NCI-H526 (cell line): ENCODE measurements at places on chromosomes 7 and 10.

- DNase-seq, result peak; percentile 19
These were observed 299.5 kb downstream of the ELMO1 start for GRCh38 chr7:37149051-37149772.

DNA sequence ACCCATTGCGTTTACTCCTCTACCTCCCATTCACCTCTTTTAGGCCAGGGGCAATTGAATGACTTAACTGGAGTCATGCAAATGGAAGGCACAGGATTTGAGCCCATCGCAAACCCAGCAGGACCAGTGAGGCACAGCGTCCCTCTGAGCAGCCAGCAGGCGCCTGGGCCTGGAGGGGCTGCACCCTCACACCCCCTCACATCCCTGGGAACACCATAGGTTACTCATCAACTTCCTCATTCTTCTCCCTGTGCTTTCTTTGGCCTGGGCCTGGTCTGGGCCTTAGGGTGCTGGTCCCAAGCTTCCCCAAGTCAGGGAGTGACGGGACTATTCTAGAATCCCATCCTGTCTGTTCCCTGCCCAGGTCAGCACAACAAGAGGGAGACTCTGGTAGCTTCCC, 169.4 kb upstream of the EEPD1 start:
- DNase-seq, result no peak

DNA sequence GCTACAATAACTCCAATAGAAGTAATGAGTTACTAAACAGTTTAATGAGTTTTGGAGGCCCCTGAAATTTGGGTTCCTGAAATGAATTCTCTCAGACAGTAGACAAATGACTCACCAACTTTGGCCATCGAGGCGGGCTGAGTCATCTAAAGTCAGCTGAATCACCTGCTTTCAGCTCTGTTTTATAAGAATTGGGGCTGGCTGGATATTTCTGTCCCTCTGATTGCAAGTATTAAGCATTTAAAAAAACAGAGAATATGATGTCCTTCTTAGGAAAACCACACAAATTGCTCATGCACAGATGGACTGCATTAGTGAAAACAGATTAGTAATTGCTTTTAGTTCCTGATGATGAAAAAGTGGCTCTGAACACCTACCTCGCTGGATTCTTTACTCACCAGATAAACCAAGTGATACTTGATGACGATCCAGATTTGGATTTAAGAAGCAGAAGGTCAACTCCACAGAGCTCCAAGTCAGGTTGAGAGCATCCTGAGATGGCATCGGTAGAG, 59.1 kb downstream of the ZNF365 start:
- no peak for DNase-seq

GRCh38 chr7:33039257-33039902, 23.2 kb downstream of the NT5C3A start:
- no peak for DNase-seq

DNA sequence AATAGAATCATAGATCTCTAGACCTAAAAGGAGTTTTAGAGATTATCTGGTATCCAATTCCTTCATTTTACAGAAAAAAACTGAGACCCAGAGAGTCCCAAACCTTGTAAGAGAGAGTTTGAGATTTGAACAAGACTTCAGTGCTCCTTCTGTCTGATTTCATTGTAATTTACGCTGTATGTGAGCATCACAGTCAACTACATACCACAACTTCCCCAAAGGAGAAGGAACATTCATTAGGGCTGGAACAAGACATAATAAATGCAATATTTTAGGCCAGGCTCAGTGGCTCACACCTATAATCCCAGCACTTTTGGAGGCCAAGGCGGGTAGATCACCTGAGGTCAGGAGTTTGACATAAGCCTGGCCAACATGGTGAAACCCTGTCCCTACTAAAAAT, 17.3 kb upstream of the PRKAR2B start:
- DNase-seq, result no peak

GRCh38 chr7:16421333-16422102, at the start of gene CRPPA:
TSS of gene CRPPA (minus strand) at chr7:16421538. CDS start at chr7:16421322, 216 bp downstream.
- DNase-seq, result peak; percentile 68

DNA sequence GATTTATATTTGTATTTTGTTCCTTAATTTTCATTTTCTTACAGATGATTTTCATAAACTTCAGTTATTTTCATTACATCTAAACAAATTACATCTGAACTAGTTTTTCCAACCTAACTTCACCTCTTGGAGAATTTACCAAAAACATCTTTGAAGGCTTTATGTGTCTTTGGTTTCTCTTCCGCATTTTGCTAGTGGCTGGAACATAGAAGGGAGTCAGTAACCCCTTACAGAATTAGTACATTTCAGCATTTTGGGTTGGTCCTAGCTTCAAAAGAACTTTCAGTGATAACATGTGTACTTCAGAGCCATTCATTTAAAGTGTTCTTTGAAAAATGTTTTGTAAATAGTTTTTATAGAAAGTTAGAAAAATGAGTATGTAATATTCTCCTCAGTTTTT, 169.8 kb upstream of the MTPN start:
- DNase-seq, result no peak

GRCh38 chr10:28481968-28482367, 51.0 kb upstream of the WAC start:
- no peak for DNase-seq

- no peak for DNase-seq
These were observed 34.1 kb upstream of the MALRD1 start for GRCh38 chr10:19014498-19014897.

DNA sequence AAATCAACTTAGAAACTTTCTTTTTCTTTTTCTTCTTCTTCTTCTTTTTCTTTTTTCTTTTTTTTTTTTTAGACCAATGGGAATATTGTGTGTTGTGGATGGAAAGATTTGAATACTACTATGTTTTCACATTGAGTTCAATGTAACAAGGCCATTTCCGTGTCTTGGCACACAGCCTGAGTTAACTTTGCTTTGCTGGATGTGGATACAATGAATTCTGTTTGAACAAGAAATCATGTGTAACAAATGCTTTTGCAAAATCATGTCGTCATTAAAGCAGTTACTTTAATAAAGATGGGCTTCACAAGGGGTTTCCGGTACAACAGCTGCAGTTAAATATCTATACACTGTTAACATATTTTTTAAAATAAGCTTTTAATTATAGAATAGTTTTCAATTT, 13.5 kb upstream of the ENTPD1 start:
- no peak for DNase-seq

DNA sequence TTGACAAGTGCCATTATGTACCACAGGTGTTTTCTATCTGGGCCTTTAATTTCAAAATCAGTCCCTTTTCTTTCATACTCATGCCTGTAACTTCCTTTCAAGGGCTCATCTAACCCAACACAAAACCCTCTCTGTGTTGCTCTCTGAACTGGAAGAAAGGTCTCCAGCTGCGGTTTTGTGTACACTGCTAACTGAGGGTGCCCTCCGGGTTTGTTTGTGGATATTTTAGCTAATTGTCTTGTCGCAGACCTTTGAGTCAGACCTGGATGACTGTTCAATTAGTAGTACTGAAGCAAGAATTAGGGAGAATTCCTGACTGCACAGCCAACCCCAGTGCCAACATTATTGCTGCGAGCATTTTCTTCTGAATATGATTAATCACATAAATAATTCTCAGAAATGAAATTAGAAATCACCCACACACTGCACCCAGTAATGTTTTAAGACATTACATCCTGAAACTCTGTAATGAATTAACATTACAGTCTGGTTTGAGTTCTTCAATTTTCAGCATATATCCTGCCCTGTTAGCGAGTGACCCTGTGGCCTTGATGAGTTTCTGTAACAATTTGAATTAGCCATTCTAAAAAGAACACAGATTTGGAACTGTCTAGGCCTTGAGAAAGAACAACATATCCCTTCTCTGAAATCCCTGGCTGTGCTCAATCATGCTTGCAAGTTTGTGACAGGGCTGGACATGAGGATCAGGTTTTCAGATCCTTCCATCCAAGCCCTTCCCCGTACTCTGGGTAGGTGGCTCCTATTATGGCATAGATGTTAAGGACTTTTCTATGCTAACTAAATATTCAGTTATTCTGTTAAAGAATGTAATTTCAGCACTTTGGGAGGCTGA, 460.1 kb downstream of the PLXDC2 start:
- DNase-seq, result peak; percentile 30

GRCh38 chr7:101586078-101586905, 42.8 kb downstream of the MYL10 start:
- DNase-seq, result peak; percentile 54

DNA sequence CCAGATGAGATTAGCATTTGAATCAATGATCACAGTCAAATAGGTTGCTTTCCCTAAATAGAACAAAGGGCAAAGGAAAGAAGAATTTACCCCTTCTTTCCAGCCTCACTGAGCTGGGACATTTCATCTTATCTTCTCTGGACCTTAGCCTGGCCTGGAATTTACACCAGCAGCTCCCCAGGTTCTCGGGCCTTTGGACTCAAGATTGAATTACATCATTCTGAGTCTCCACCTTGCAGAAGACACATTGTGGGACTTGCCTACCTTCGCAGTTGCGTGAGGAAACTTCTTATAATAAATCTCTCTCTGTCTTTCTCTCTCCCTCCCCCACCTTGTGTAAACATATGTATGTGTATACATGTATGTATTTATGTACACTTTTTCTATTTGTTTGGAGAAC, 732.4 kb downstream of the IPMK start:
- DNase-seq, result no peak

- DNase-seq, result no peak
These were observed 125.8 kb downstream of the BMPER start for GRCh38 chr7:34031156-34031555.

- DNase-seq, result no peak
These were observed 26.4 kb downstream of the GLUD1 start for GRCh38 chr10:87068281-87068680.

DNA sequence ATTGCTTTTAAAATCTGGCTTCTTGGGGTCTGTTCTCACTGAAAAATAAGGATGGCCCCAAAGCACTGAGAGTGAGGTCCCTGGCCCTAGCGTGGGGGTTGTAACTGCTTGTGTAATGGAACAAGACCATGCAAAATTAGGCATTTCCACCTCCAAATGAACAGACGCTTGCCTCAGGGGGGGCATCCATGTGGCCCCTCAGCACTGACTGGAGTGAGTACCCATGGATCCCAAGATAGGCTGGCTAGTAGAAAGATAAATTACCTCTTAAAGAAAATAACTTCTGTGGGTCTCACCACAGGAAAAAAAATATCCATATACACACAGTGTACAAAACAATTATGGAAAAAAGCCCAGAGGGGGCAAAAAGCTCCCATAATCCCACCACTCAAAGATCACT, 15.2 kb upstream of the CPA1 start:
- no peak for DNase-seq

- no peak for DNase-seq
These were observed 52.4 kb upstream of the TNS3 start for GRCh38 chr7:47634273-47634672.

DNA sequence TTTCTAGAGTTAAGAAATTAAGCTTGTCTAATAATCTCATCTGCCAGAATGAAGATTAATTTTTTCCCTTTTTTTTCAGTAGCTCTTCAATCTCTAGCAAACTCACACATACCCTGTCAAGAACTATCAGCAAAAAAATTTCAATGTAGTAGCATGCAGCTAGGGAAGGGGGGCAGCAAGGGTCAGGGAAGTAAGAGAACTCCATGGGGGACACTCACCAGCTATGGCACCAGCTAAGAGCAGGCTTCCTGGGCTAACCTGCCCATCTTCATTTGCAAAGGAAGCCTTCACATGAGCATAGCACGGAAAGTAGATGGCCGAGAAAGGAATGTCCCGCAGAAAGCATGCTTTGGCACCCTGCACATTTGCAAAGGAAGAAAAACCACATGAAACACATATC, 190.4 kb downstream of the SLC25A13 start:
- DNase-seq, result peak; percentile 10

DNA sequence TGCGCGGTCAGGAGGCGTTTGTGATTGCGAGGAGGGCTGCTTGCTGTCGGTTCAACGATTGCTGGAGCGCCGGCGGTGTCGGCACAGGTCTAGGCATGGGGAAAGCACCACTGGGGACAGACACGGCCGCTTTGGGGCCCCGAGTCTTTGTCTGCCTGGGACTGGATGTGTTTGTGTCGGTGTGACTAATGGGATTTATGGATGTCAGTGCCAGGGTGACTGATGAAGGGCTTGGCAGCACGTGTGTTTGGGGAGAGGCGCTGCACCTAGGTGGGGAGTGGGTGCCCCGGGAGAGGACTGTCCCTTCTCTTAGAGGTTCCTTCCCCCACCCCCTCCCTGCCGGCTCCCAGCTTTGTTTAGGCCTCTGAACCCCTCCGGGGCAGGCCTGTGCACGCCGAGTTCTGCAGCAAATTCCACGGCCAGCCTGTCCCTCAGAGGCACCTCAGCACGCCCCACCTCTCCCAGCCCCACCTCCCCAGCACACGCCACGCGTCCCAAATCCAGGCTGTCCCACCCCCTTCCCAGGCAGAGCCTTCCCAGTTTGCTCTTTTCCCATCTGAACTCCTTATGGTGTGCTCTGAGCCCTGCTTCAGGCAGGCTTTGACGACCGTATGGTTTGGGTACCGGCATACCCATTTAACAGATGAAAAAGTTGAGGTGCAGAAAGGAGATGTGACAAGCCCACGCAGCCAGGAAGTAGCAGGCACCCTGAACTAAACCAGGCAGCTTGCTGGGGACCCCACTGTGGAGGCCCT, 6.4 kb upstream of the TNRC18 start:
- DNase-seq, result peak; percentile 51
